ENCODE measurements at places on chromosomes 7 and 10.

GRCh38 chr7:5429857-5430611, 6.4 kb upstream of the TNRC18 start:
- no peak for DNase-seq

- no peak for DNase-seq
Observed at GRCh38 chr7:124839687-124840086, 74.1 kb upstream of the GPR37 start.

- DNase-seq: peak; percentile 71
Observed at GRCh38 chr10:110993024-110993693, 73.8 kb downstream of the SHOC2 start.

DNA sequence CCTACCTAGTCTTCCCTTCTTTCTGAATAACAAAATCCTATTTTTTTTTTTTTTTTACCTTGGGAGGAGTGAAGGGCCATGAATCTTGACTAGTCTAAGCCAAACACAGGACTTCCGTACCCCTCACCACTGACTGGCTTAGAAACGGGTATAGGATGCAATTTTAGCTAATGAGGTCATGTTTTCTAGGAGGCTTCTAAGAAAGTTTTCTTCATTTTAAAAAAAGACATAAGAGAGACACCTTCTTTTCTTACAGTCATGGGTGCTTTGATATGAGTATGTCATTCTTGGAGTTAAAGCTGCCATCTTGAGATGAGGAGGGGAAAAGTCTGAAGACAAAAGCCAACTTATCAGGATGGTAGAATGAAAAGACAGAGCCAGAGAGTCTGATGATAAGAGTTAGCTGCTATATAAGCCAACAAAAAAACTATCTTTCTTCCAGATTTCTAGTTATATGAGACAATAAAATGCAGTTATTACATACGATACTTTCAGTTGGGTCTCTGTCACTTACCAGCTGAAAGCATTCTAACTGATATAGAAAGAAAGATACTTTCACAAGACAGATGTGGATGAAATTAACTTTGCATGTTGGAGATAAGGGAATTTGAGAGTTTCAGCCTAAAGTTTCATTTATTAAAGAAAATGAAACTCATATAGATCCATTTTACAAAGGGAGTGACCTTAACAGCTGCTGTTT, 34.0 kb downstream of the ZNF438 start:
- DNase-seq: no peak

DNA sequence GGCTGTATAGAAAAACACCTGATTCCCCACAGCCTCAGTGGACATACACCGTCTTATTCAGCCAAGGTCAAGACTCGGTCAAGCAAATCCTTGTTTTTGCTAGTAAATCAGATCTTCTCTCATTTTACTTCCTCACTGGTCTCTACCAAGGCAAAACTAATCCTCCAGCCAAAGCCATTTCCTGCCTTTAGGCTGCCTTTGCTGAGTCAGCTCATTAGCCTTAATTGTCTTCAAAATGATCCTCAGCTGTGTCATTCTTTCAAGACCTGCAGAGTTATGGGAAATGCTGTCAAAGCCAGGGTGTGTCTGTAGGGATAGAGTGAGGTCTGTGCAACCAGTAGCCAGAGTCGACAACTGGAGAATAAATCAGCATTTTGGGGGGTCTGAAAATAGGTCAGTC, 107.2 kb upstream of the FAM180A start:
- DNase-seq: peak; percentile 23

- DNase-seq: no peak
Observed at GRCh38 chr7:148700661-148701064, 2.0 kb downstream of the CUL1 start.

DNA sequence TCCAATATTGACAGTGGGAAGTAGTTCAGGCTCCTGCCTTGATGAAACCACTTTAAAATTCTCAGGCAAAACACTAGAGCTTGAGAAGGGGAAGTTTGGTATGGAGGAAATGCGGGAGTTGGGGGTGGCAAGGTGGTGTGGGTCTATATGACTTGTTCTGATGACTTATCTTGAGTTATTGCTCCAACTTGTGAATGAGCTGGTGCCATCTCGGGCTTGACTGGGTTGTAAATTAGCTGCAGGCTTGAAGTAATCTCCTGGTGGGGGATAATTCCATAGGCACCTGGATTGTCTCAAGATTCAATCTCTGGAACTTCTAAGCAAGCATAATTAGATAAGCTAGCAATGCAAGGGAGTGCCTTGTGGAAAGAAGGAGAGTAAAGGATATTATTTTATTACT, 29.0 kb downstream of the MRPL32 start:
- DNase-seq: no peak

All from fibroblast of skin of left quadriceps (primary cell).